ENCODE measurements at places on chromosomes 2 and 18. TPM values are rescaled to one million over a fixed set of nuclear protein-coding genes. Genes with fewer than 3 reads are reported as not detected.

The CGREF1 gene
- 8.7 TPM for total RNA-seq

The SPP2 gene
- total RNA-seq, result not detected

The IL1B gene
- 0.18 TPM for total RNA-seq

The GALNT3 gene
- not detected for total RNA-seq

The C1QL2 gene
- 0.18 TPM for total RNA-seq

The SLC4A1AP gene
- 33.0 TPM for total RNA-seq

The ODC1 gene
- 133 TPM for total RNA-seq

The MLPH gene
- 289 TPM for total RNA-seq
